Frontal cortex (tissue), 4 donors: ENCODE measurements at places on chromosomes 7 and 10. TPM values are rescaled to one million over a fixed set of nuclear protein-coding genes. Genes with fewer than 3 reads are reported as not detected.

Gene NXPH1
- 41.6 TPM for total RNA-seq

- DNase-seq: no peak
Measured at GRCh38 chr7:13279854-13280435, 592.5 kb downstream of the ARL4A start.

GRCh38 chr10:101558204-101558603 is 29.9 kb downstream of the POLL start:
- no peak for DNase-seq

Gene INA
- total RNA-seq: 138 TPM

GRCh38 chr7:134854816-134855215 is 75.4 kb downstream of the CALD1 start:
- DNase-seq: no peak

GRCh38 chr10:60382946-60383681 is 6.6 kb downstream of the ANK3 start:
- no peak for DNase-seq

DNA sequence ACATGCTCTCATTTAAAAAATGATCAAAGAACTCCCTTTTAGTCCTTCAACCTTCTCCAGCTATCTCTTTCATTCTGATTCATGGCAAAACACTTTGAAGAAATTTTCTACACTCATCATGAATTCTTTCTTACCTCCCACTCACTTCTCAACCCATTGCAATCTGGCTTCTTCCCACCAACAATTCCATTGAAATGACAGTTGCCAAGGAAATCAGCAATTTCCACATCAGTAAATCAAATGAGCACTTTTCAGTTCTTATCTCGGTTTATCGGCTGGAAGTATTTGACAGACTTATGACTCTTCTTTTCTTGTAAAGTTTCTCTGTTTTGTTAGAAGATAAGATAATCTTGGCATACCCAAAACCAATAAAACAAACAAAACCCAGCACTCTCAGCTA is 99.1 kb upstream of the CACNA2D1 start:
- DNase-seq: no peak

Gene NPC1L1
- total RNA-seq: not detected

Gene CCDC146
- total RNA-seq: 15.9 TPM

DNA sequence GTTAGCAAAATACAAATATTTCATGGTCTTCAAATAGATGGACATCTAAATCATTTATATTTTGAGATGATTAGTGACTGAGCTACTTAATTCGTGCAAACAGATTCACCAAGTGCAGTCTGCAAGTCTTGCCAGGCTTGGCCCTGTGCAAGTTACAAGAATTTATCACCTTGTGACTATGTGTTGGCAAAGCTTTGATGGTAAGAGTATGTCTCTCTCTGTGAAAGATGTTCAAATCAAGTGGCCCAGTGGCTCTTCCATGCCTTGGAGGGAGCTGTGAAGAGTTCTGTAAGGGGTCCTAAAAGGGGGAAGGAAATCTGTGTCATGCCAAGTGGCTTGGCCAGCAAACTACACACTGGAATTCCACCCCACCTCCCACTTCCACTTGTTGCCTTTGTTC is 397.3 kb downstream of the TYW1 start:
- DNase-seq: no peak

Gene SLC13A4
- 12.6 TPM for total RNA-seq

- no peak for DNase-seq
Measured at GRCh38 chr10:79320820-79321493, 26.3 kb upstream of the PPIF start.

GRCh38 chr10:58842860-58843376 is 330.2 kb downstream of the BICC1 start:
- DNase-seq: no peak

DNA sequence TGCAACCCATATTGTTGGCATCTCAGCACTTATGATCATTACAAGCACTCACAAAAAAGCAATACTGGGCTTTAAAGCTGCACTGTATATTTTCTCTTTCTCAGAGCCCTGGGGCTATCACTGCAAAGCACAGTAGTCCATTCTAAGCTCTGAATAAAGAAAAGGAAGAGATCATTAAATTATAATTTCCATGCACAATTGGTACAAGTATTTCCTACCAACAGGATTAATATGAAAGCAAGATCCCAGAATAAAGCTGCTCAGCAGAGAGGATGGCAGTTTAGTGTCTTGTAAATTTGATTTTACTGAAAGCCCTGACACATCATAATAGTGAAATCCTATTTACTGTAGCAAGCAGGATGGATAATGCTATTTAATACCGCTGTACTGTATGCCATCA is 205.3 kb downstream of the CHCHD3 start:
- no peak for DNase-seq

Gene DNMBP
- 2.9 TPM for total RNA-seq

- no peak for DNase-seq
Measured at GRCh38 chr7:1758028-1758858, 88.2 kb downstream of the ELFN1 start.

DNA sequence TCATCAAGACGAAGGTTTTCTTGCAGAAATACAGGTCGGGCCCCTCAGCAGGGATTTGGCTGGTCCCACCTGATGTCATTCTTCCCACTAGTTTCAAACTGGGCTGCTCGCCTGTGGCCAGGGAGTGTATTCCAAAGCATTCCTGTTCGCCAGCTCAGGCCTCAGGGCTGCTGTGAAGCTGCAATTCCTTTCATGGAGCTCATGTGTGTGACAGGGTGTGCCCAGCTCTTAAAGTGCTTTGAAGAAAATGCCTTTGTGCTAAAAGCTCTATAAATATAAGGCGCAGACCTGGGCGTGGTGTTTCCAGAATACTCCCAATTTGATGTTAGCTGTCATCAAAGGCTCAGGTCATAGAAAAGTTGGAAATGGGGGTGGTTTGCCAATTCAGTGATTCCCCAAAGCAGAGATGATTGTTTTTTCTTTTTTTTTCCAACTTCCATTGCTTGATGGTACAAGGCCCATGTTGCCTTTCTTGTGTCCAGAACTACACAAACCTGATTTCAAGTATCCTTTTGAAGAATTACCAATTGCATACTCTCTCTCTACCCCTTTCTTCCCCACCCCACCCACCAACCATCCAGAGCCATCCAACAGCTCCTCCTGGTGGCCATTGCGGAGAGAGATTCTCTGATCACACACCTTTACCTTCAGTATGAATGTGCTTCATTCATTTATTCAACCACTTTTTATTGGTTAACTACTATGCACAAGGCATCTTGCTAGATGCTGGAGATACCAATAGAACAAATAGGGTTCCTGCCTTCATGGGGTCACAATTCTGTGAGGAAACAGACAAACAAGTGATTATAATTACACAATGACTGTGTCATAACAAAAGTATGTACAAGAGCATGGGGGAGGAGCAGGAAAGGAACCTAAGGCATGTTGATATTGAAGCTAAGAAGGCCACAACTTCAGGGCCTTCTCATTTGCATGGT is 297.3 kb upstream of the LYZL1 start:
- DNase-seq: no peak

DNA sequence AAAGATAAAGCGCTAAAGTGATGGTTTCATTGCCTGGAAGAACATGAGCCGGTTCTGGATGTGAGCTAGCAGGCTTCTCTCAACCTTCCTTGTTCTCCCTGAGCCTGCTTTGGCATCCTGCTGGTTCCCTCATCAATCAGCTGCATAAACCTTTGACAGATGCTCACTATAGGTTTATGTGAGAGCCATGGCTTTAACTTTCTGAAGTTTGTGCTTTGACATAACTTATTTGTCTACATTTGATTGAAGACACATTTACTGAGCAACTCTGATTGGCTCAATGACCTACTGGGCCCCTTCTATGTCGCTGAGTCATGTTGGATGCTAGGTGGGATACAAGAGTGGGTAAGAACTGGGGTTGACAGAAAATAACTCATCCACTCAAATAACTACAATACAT is 192.0 kb downstream of the ADAM12 start:
- DNase-seq: no peak

DNA sequence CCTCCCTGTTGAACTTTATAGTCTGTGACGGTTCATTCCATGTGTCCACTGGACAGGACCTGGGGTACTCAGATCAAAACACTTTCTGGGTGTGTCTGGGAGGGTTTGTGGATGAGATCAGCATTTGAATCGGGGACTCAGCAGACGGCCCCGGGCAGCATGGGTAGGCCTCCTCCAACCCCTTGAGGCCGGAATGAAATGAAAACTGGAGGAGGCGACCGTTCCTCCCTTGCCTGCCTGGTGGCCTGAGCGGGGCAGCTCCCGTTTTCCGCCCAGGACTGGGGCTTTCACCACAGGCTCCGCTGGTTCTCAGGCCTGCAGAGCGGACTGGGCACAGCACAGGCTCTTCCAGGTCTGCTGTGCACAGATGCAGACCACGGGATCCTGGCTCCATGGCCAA is 247.7 kb downstream of the MAD1L1 start:
- no peak for DNase-seq

GRCh38 chr10:90937645-90938258 is 16.9 kb upstream of the ANKRD1 start:
- no peak for DNase-seq

DNA sequence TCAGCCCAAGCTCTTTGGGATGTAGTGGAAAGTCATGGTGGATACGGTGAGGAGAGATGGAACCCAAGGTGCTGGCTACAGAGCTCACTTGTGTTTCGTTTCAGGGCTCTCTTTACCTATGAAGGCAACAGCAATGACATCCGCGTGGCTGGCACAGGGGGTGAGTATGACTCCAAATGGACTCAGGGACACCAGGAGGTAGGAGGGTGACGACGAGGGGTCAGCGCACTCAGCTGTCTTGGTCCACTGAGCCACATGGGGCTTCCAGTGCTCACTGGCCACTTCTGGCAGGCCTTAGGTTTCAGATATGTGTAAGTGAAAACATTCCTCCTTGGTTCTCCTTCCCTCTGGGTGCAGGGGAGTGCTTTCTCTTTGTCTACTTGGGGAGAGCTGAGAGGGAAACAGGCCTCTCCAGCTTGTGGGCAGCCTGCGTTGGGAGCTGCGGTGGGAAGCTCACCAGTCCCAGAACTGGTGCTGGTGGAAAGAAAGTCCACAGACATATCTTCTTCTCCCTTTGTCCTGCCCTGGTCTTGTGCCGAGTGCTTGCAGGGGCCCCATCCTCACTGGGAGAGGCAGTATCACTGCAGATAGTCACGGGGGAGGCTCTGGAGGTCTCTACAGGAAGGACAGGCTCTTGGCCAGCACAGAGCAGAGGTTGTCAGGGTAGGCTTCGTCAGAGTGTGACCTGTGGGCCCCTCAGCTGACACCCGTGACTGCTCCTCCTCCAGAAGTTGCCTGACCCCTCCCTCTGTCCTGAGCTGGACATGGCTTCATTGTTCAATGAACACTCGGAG is 5.8 kb downstream of the DBNL start:
- DNase-seq: no peak

DNA sequence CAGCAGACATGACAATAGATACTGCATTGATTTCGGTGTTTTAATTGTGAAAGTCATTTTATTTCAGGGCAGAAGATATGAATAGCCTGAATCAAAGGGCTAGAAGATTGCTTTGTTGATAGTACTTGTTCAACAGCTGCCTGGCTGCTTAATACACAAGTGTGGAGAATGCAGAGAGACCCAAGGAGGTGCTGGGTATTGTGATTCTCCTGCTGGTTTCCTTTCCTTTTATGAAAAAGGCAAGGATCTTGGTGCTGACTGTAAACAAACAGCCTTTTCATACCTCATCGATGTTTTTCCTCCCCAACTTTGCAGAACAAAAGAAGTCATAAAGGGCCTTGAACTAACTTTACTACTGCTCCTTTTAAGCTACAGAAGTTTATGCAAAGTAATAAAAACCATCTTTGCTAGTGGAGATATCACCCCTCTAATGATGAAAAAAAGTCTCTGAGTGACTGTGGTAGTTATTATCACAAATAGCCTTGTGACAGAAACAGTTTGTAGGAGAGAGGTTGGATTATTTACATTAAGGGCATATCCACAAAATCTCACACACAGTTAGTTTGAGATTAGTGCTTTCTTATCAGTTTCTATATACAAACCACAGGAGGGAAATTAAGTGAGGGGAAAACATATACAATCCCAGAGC is 800.0 kb downstream of the LRMDA start:
- no peak for DNase-seq

DNA sequence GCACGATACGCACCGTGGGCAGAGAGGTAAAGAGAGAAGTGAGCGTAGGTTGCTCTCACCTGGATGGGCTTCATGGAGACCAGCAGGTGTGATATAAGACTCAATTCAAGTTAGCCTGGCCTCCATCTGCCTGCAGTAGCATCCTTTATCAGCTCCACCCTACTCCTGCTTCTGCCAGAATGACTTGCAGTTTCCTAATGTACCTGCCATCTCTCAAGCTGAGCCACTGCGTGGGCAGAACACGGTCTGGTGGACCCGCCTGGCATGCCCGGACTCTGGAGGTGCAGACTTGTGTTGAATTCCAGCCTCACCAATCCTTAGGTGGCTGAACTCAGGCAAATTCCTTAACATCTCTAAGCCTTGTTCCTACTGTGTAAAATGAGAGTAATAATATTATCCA is 64.3 kb downstream of the STEAP1B start:
- DNase-seq: no peak

Gene CDC14C
- total RNA-seq: not detected

Gene NKX1-2
- under 0.01 TPM for total RNA-seq

GRCh38 chr10:71708301-71708703 is 11.3 kb downstream of the C10orf105 start:
- DNase-seq: peak; percentile 64

Gene HTR5A
- 2.9 TPM for total RNA-seq

DNA sequence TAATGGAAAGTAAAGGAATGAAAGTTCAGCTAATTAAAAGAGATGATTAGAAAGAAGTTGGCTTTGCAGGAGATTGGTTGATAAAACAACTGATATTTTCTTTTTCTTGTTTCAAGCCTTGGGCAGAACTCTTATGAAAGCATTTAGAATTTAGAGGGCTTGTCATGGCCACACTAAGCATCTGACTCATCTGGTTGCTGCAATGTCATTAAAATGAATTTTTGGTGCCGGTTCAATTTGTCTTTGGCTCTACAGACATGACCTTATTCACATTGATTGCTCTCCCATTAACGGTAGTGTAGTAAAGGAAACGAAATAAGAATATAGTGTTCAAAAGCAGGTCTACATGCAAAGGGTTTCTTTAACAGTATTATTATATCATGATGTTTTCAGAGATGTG is 1012.4 kb upstream of the C7orf33 start:
- DNase-seq: no peak
